KBM-7 (cell line): ENCODE measurements at places on chromosomes 4 and X.

GRCh38 chrX:124344246-124344645 is 2.1 kb upstream of the SH2D1A start:
- no peak for DNase-seq

- DNase-seq = no peak
Measured at GRCh38 chrX:10039821-10040793, 72.9 kb downstream of the CLDN34 start.

DNA sequence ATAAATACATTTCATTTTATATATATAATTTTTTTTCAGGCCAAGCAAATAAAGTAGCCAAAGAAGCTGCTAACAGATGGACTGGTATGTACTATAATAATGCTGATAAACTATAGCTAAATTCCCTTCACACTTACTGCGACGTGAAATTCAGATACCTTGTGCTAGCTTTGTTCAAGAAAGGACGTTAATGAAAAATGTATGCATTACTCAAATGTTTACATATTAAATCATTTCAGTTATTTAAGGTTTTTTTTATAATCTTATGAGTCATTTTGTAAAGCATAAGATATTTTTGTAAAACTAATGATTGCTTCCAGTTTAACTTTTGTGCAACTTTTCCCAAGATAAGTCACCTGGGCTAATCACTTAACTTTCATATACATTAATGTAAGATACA is 57.2 kb upstream of the TMEM131L start:
- no peak for DNase-seq

DNA sequence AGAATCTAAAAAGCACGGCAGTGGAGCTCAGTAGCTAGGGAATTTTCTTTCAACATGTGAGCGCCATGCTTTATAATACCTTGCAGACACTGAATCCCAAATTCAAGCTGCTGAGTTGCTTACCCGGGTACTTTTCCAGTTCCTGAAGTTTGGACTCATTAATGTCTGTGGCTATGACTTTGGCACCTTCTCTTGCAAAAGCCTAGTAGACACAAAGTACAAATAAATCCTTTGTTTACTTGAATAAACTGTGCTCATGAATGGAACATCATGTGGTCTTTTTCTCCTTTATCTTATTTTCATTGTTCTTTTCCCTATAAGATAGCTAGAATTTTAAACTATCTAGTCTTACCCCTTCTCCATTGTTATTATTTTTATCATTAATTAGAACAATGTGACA is 4.6 kb downstream of the BDH2 start:
- DNase-seq = no peak

GRCh38 chrX:73400136-73400748 is 46.6 kb upstream of the CDX4 start:
- DNase-seq = no peak

DNA sequence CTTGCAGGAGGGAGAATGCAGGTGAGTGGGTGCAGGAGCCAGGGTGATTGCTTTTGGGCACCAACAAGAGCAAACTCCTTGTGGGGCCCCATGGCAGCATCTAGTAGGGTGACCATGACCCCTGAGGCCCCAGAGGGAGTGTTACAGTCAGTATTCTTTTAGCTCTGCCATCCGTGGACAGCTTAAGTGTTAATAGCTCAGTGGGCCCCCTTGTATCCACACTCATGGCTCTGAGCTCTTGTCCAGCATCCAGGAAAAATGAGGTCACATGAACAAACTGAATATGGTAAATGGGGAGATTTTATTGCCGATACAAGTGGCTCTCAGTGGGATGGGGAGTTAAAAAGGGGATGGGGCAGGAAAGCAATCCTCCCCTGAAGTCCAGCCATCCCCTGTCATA is 27.3 kb upstream of the LRCH2 start:
- DNase-seq = no peak

GRCh38 chr4:27366104-27366823 is 505.6 kb downstream of the STIM2 start:
- no peak for DNase-seq

DNA sequence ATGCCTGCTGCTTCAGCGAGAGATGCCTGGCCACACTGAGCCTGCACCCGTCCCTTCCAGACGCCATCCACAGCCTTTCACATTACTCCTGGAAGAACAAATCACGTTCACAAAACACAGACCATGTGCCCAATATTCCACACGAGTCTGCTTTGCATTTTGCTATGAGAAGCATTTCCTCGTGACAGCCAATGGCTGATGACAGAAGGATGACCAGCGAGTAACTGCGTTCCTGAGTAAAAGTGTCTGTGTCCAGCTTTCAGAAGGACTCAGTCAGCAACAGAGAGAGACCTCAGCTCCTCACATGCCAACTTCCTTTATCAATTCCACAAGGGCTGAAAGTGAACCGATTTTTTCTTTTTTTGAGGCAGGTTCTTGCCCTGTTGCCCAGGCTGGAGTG is 19.5 kb downstream of the NAT8L start:
- no peak for DNase-seq

DNA sequence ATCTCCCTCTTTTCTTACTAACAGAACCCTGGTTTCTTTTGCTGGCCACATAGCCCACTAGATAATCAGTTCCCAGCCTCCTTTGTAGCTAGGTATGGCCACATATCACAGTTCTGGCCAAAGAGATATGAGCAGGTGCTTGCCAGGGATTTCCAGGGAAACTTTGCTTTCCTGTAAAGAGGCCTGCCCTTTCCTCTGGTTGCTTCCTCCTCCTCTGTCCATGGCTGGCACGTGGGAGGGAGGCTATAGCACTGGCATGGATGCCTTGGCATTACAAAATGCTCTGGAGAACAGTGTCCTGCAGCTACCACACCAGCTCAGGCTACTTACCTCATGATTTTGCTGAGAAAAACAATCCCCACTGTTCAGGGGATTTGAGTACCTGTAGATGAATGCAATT is 27.5 kb downstream of the RAB33B start:
- no peak for DNase-seq

DNA sequence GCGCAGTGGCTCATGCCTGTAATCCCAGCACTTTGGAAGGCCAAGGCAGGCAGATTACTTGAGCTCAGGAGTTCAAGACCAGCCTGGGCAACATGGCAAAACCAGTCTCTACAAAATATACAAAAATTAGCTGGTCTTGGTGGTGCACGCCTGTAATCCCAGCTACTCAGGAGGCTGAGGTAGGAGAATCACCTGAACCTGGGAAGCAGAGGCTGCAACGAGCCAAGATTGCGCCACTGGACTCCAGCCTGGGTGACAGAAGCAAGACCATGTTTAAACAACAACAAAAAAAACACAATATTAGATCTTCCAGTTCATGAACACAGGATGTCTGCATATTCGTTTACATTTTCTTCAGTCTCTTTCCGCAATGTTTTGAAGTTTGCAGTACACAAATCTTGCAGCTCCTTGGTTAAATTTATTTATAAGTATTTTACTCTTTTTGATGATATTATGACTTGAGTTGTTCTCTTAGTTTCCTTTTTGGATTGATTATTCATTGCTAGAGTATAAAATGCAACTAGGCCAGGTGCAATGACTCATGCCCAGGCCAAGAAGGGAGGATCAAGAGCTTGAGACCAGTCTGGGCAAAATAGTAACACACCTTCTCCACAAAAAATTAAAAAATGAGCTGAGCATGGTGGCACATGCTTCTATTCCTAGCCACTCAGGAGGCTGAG is 30.4 kb upstream of the ABCG2 start:
- DNase-seq = no peak

- no peak for DNase-seq
Measured at GRCh38 chr4:137740141-137740540, 207.8 kb upstream of the PCDH18 start.

- no peak for DNase-seq
Measured at GRCh38 chrX:49656533-49656932, 39.3 kb downstream of the PAGE1 start.

- DNase-seq = no peak
Measured at GRCh38 chrX:130771648-130772047, 131.4 kb downstream of the ENOX2 start.

GRCh38 chrX:123909523-123909922 is 49.7 kb downstream of the XIAP start:
- DNase-seq = no peak

DNA sequence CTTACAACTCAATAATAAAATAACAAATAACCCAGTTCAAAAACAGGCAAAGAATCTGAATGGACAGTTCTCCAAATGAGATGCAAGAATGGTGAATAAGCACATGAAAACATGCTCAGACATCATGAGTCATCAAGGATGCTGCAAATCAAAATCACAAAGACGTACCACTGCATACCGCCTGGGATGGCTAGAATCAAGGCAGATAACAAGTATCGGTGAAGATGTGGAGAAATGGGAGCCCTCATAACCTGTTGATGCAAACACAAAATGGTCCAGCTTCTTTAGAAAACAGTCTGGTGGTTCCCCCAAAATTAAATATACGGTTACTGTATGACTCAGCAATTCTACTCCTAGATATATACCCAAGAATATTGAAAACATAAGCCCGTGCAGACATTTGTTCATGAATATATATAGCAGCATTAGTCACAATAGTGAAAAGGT is 32.5 kb downstream of the AKAP4 start:
- DNase-seq = no peak

GRCh38 chrX:6813836-6814370 is 279.0 kb upstream of the VCX3A start:
- DNase-seq = peak; percentile 1

- no peak for DNase-seq
Measured at GRCh38 chrX:69116077-69116476, 49.2 kb downstream of the PJA1 start.

DNA sequence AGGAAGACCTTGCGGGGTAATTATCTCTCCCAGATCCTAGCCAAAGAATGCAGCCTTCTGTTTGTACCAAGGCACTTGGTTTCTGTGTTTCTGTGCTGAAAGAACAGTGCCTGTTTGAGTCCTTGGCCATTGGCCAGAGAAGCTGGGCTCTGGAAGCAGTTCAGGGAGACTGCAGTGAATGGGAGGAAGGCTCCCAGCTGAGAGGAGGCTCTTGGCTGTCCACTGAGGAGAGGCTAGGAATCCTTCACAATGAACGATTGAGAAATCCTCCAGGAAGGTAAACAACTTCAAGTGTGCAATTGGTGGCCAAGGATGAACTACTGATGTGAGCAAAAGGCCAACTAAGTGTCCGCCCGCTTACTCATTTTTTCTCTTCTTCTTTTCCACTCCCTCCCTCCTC is 61.3 kb downstream of the HS3ST1 start:
- no peak for DNase-seq

DNA sequence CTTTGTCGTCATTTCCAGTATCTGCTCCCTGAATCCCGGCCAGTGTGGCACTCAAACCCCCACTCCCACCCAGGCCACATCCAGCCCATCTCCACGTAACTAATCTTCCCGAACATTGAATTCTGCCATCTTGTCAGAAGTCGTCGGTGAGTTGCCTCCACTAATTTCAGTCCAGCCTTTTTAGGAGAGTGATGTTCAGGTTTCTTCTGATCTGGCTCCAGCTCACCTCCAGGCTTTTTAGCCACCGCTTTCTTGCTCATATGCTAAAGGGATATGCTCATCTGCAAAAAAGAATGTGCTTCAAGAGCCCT is 1.3 kb downstream of the TMEM165 start:
- peak; percentile 37 for DNase-seq

GRCh38 chr4:153151535-153152455 is 52.4 kb upstream of the TRIM2 start:
- DNase-seq = peak; percentile 47

DNA sequence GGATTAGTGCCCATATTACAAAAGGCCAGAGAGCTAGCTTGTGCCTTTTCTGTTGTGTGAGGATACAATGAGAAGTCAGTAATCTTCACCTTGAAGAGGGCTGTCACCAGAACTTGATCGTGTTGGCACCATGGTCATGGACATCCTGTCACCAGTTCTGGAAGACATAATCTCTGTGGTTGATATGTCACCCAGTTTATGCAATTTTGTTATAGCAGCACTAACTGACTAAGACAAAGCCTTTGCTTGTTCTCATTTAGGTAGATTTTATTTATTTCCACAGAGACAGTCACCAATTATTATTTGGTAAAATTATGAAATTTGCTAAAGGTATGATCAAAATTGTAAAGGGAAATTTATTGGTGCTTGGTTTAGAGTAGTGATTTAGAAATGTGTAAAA is 308.8 kb upstream of the CPXCR1 start:
- DNase-seq = no peak

DNA sequence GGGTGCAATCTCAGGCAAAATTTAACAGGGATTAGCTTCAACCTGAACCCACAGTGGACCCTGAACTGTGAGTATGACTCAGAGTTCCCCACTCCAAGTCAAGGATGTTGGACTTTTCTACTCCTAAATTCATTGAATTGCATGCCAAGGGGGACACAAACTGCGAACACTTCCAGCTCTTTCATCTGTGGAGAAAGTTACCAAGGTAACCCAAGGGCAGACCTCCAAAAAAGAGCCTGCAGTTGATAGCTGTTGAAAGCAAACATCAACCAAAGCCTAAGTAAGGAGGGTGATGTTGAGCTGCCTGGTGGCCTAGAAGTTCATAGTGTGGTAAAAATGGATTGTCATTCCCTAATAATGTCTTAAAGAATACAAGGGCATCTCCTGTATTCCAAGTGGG is 1242.9 kb downstream of the C4orf33 start:
- no peak for DNase-seq

- DNase-seq = no peak
Measured at GRCh38 chr4:137664046-137664387, 131.7 kb upstream of the PCDH18 start.

GRCh38 chr4:54879576-54879975 is 221.8 kb downstream of the KIT start:
- no peak for DNase-seq

DNA sequence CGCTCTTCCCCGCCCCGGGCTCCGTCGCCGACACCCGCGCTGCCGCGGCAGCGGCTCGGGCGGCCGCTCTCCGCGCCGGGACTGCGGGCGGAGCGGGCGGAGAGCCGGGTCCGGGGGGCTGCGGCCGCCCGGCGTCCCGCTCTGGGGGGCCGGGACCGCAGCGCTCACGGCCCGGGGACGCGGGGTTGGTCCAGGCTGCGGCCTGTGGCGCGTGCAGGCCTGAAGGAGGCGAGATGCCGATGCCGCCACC is 492 bp downstream of the GALNT7 start:
- no peak for DNase-seq

DNA sequence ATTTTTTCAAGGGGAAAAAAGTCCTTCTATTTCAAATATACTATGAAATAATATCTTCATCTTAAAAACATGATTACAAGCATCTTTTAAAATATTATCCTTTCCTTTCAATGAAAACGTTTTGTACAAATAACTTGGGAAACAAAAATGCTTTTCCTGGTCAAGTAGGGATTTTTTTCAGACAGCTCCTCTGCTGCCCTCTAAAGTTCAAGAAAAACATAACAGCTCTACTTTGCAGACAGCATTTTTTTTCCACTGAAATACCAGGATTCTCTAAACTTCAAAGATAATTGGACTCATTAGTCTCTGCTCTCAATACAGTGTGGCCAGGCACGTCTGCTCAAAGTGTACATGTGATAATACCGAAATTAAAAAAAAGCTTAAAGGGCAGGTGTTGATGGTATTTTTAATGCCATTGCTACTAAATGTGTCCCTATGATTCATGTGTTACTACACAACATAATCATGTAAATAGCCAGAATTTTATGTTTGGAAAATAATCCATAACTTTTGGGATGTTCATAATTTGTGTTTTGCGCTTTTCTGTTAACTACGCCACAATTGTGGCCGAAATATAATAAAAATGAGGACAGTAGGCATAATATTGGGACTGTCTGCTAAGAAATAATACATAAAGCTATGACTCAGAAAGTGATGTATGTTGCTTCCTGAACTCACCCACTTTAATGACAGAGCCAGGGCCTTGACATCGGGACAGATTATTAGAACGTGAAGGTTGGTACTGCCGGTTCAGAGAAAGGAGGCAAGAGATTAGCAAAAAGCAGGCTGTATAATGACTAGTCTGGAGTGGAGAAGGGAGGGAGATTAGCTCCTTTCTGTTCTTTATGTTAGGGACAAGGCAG is 478.9 kb downstream of the KCNIP4 start:
- peak; percentile 32 for DNase-seq
